Anterior cingulate cortex (tissue), 58 donors: ENCODE measurements at places on chromosomes 5 and 9.

- no peak for DNase-seq
These were observed 524.4 kb upstream of the CHD1 start for GRCh38 chr5:99453196-99453595.

GRCh38 chr9:90684736-90685135 is 42.1 kb upstream of the DIRAS2 start:
- DNase-seq: no peak

DNA sequence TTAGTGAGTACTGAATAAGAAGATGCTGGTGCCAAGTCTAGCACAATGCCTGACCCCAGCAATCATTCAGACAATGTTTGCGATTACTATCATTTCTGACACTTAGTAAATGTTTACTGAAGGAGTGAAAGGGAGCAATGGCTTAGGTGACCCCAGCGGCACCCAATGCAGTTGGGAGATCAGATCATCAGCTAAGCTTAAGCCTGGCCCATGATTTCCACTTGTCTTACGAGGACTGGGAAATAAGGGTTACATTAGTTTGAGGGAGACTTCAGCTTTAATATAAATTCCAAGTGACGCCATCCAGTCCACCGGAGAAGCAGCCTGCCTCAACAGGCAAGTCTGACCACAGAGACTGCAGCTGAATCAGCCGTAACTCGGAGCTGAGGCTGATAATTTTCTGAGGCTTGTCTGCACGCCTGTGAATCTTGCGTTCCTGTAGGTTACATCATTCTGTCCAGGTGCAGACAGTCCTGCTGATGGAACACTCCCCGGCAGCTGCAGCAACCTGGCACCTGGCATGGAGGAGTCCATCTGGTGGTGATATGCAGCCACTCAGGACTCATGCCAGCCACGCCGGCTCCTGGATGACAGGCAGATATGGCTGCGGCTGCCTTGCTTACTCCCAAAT is 34.9 kb upstream of the FGF1 start:
- no peak for DNase-seq

GRCh38 chr5:38434966-38435705 is 121.3 kb downstream of the LIFR start:
- DNase-seq: no peak
